ENCODE measurements at places on chromosomes 7 and 10. TPM values are rescaled to one million over a fixed set of nuclear protein-coding genes. Genes with fewer than 3 reads are reported as not detected.

DNA sequence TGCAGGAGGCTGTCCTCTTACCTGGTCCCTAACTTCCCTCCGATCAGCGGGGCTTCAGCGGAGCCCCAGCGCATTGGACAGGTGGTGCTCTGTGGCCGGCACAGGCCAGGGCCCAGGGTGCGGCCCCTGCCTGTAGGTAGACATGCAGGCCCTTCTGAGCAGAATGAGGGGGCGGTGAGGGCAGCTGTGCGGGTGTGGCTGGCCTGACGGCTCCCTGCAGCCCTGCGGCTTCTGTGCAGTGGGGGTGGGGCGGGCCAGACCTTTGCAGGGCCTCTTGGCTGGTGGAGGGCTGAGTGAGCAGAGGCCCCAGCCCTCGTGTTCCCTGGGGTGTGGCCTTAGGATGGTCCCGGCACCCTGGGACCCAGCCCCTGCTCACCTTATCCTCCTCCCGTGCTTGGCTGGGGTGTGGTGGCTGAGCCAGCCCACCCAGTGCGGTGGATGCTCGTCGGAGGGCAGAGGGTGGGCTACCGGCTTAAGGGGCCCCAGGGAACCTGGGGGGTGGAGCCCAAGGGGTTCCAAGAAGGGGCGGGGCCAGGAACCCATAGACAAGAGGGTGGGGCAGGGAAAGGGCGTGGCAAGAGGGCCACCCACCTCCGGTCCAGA lies 175.2 kb upstream of the TNRC18 start:
- H3K4me3 ChIP-seq, result peak overlapping the region; percentile 19
- peaks cover 3% of the 10 kb centered on the region for H3K36me3 ChIP-seq
- H3K27ac ChIP-seq, result peak overlapping the region; percentile 95
- H3K27me3 ChIP-seq, result no peaks in the 10 kb centered on the region
- no peak for DNase-seq

- DNase-seq, result no peak
- H3K27me3 ChIP-seq, result no peaks in the 10 kb centered on the region
- H3K27ac ChIP-seq, result no peak overlapping the region
- no peak overlapping the region for H3K4me3 ChIP-seq
Measured at GRCh38 chr7:115693779-115694178, 336.8 kb downstream of the TFEC start.

DNA sequence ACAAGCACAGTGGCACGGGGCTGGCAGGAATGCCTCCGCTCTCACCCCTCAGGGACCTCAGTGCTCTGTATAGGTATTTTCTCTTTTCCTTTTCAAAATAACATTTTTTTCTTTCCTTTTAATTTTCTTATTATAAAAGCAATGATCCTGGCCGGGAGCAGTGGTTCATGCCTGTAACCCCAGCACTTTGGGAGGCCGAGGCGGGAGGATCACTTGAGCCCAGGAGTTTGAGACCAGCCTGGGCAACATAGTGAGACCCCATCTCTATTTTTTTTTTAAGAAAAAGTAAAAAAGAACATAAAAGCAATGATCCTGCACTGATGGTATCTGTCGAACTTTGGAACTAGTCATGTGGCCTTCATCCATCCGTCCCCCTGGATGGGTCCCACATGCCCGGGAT lies 3.2 kb downstream of the PRF1 start:
- H3K27ac ChIP-seq, result no peak overlapping the region
- no peak overlapping the region for H3K4me3 ChIP-seq
- H3K36me3 ChIP-seq, result no peaks in the 10 kb centered on the region
- DNase-seq, result no peak
- no peaks in the 10 kb centered on the region for H3K4me1 ChIP-seq

GRCh38 chr7:34354011-34354410 lies 304.0 kb upstream of the NPSR1 start:
- no peak for DNase-seq
- no peaks in the 10 kb centered on the region for H3K36me3 ChIP-seq
- no peak overlapping the region for H3K4me3 ChIP-seq

The BAZ1B gene
- total RNA-seq, result 107 TPM

DNA sequence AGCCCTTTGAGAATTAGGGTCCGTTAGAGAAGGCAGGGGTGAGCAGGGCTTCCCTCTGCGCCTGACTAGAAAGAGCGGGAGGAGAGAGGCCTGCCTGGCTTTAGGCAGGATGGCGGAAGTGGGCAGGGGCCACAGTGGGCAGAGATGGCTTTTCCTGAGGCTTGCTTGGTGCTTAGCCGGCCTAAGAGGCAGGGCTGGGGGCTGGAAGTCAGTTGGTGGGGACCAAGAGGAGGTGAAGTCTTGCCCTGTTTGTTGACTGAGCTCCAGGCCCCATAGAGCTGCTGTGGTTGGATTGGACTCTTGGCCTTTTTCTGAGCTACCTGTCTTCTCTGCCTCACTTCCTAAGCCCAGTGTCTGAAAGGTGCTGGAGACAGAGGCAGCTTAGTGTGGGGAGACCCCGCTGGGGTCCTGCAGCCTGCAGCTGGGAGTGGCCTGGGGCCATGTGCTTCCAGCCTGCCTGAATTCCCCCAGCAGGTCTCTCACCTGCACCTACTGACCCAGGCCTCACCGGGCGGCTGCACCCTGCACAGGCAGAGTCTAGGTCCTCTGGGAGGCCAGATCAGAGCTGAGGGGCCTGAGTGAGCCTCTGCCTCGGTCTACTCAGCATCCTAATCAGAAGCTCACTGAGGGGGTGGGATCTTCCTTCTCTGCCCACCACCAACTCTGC lies 4.8 kb downstream of the FAM241B start:
- H3K27ac ChIP-seq, result no peak overlapping the region
- no peaks in the 10 kb centered on the region for H3K27me3 ChIP-seq
- no peaks in the 10 kb centered on the region for H3K4me1 ChIP-seq
- no peaks in the 10 kb centered on the region for H3K36me3 ChIP-seq
- no peak overlapping the region for H3K4me3 ChIP-seq

The CCNJ gene
- 15.2 TPM for total RNA-seq

DNA sequence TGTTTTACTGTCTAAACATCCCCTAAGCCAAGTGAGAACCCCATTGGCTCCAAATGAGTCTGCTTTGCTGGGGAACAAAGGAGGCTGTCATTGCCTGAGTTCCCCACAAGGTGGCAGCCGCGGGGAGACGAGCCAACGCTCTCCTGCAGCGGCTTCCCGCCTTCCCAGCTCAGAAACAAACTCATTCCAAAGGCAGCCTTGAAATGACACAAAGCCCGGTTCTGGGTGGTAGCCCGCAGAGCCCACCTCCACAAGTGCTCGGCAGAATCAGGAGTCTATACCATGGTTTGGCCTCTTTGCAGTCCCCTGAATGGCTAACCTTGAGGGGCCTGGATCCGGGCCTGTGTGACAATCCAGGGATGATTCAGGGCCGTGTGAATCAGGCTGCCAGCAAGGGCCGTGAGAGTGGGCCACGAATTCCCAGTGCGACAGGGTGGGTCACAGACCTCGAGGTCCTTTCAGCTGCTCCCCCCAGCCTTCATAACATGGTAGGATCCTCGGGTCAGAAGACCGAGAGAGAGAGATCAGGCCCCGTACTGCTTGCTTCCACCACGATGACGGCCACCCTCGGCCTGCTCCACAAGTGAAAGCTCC lies 79.7 kb downstream of the DLG5 start:
- no peaks in the 10 kb centered on the region for H3K27me3 ChIP-seq
- peaks cover 50% of the 10 kb centered on the region for H3K4me1 ChIP-seq
- peak; percentile 56 for DNase-seq
- H3K36me3 ChIP-seq, result no peaks in the 10 kb centered on the region

The GPR146 gene
- 2.9 TPM for total RNA-seq

The PRTFDC1 gene
- total RNA-seq, result 3.0 TPM

DNA sequence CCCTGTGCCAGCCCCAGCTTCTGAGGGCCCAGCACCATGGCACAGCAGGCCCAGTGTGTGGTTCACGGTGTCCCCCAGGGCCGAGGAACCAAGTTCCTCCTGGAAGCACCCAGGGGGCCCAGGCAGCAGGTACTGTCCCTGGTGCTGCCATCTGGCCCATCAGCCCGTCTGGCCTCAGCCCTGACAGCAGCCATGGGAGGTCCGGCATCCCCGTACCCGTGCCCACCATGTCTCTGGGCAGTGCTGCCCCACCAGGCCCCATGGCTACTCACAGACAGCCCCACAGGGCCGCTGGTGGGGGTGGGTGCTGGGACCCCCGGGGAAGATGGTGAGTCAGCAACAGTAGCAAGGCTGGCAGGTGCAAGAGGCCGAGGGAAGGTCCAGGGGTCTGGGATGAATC lies 32.8 kb downstream of the STK32C start:
- H3K4me1 ChIP-seq, result peaks cover 13% of the 10 kb centered on the region
- H3K36me3 ChIP-seq, result no peaks in the 10 kb centered on the region
- H3K27me3 ChIP-seq, result no peaks in the 10 kb centered on the region
- H3K27ac ChIP-seq, result no peak overlapping the region
- H3K4me3 ChIP-seq, result no peak overlapping the region

The AGR3 gene
- not detected for total RNA-seq

GRCh38 chr7:112692333-112692732 lies 97.9 kb downstream of the TMEM168 start:
- no peak overlapping the region for H3K4me3 ChIP-seq
- no peaks in the 10 kb centered on the region for H3K36me3 ChIP-seq
- no peaks in the 10 kb centered on the region for H3K27me3 ChIP-seq
- no peaks in the 10 kb centered on the region for H3K4me1 ChIP-seq
- H3K27ac ChIP-seq, result no peak overlapping the region
- no peak for DNase-seq

The RNF32 gene
- 3.5 TPM for total RNA-seq

DNA sequence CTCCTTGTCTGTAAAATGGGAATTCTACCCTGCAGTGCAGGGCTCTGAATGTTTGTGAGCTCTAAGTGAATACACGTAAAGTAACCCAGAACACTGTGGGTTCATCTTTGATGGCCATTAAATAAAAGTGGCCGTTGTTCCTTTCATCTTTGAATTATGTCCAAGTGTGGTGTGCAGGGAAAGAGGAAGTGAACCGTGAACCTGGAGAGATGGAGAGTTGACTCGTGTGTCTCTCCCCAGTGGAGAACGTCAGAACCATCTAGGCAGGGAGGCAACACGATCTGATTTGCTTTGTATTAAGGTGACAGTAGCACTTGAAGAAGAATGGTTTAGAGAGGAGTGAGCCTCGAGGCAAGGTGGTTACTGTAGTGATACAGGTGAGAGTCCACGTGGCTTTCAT lies 93.5 kb upstream of the GJD4 start:
- H3K27ac ChIP-seq, result no peak overlapping the region
- H3K36me3 ChIP-seq, result no peaks in the 10 kb centered on the region
- H3K4me1 ChIP-seq, result no peaks in the 10 kb centered on the region
- no peaks in the 10 kb centered on the region for H3K27me3 ChIP-seq
- no peak for DNase-seq
- no peak overlapping the region for H3K4me3 ChIP-seq

DNA sequence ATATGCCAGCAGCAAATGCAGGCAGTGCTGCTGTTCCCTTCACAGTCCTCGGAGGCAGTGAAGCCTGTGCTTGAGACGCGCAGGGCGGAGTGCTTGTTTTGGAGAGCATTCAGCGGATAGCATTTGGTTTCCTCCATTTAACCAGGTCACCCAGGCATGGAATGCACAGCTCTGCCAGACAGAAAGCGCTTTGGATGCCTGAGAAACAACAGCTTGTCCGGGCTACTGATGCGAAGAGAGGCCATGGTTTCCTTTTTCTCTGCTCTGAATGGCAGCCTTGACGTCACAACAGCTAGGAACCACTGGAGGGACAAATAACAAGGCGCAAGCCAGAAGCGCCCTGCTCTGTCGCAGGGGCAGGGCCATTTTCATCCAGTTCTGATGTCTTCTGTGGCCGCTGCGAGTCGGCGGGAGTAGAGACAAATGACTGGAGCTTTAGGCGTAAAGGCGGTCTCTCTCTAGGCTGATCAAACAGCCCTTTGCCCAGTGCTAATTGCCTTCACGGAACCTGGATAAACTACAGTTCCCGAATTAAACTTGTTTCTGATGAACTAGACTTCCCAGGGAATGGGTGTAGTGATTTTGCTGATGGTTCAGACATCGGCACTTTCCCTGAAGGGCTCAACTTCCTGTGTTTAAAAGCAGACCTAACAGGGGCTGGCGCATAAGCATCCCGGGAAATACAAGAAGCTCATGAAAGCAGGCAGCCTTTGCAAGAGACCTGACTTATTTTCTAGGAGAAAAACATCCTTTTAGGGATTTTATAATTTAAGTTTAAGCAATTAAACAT lies 187.6 kb upstream of the KLF14 start:
- H3K4me3 ChIP-seq, result peak overlapping the region; percentile 15
- peaks cover 5% of the 10 kb centered on the region for H3K36me3 ChIP-seq
- no peak for DNase-seq
- H3K27me3 ChIP-seq, result no peaks in the 10 kb centered on the region

DNA sequence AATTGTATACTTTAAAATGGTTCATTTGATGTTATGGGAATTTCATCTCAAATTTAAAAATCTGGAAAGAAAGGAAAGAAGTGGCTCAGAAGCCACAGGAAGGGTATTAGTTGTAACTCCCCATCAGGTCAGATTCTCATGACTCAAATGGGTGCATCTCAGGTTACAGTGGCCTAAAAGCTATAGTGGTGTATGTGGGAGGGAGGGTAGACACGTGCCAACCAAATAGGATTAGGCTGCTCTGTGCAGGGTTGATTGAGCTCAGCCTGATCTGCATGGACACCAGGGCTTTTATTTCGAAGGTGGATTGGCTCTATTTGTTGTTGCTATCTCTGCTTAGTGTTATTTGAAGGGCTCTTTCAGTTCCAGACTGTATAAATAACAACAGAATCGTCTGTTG lies 121.5 kb upstream of the PRR15 start:
- H3K36me3 ChIP-seq, result no peaks in the 10 kb centered on the region
- H3K27ac ChIP-seq, result no peak overlapping the region
- DNase-seq, result no peak
- H3K4me1 ChIP-seq, result no peaks in the 10 kb centered on the region
- H3K4me3 ChIP-seq, result no peak overlapping the region

The SLC18A2 gene
- total RNA-seq, result not detected

GRCh38 chr10:10818082-10818481 lies 199.6 kb upstream of the CELF2 start:
- DNase-seq, result no peak
- no peak overlapping the region for H3K4me3 ChIP-seq
- no peaks in the 10 kb centered on the region for H3K36me3 ChIP-seq

The MOGAT3 gene
- 0.23 TPM for total RNA-seq

DNA sequence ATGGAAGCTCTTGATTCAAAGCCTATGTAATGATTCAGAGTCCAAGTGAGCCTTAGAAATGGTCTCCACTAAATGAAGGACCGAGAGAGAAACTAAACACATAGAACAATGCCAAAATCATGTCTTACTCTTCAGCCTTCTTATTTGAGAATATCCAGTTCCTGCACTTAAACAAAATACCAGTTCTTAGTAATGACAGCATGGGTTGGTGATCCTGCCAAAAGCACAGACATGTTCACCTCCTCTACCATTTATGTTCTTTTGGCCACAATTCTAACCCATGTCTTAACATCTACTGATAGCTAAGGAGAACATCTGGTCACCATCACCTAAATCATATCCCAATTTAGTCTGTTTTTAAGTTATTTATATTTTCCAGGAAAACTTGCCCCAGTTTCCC lies 239.6 kb upstream of the PTN start:
- no peaks in the 10 kb centered on the region for H3K27me3 ChIP-seq
- no peaks in the 10 kb centered on the region for H3K4me1 ChIP-seq
- no peak for DNase-seq
- H3K27ac ChIP-seq, result no peak overlapping the region
- H3K36me3 ChIP-seq, result no peaks in the 10 kb centered on the region
- no peak overlapping the region for H3K4me3 ChIP-seq

The SPACDR gene
- total RNA-seq, result 1.5 TPM

The FZD1 gene
- total RNA-seq, result 1.8 TPM

Data from Panc1 (cell line).